ENCODE measurements at places on chromosomes 11 and 22.

- no peak for DNase-seq
Measured at GRCh38 chr11:132096132-132096825, 725.9 kb downstream of the NTM start.

- no peak for DNase-seq
Measured at GRCh38 chr11:82601711-82602110, 132.0 kb downstream of the FAM181B start.

- DNase-seq, result no peak
Measured at GRCh38 chr22:32574411-32574810, 99.8 kb downstream of the FBXO7 start.

DNA sequence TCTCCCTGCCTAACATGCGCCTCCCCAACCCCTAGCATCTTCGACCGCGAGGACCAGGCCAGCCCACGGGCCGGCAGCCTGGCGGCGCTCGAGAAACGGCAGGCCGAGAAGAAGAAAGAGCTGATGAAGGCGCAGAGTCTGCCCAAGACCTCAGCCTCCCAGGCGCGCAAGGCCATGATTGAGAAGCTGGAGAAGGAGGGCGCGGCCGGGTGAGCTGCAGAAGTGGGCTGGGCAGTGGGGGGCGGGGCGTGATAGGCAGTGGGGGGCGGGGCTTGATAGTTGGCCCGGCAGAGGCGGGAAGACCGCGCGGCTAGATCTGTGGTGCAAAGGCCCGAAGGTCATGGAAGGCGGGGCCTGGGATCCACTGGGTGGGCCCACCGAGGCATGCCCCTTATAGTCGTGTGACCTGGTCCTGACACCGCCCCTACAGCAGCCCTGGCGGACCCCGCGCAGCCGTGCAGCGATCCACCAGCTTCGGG, 8.7 kb downstream of the SELENOM start:
- no peak for DNase-seq

DNA sequence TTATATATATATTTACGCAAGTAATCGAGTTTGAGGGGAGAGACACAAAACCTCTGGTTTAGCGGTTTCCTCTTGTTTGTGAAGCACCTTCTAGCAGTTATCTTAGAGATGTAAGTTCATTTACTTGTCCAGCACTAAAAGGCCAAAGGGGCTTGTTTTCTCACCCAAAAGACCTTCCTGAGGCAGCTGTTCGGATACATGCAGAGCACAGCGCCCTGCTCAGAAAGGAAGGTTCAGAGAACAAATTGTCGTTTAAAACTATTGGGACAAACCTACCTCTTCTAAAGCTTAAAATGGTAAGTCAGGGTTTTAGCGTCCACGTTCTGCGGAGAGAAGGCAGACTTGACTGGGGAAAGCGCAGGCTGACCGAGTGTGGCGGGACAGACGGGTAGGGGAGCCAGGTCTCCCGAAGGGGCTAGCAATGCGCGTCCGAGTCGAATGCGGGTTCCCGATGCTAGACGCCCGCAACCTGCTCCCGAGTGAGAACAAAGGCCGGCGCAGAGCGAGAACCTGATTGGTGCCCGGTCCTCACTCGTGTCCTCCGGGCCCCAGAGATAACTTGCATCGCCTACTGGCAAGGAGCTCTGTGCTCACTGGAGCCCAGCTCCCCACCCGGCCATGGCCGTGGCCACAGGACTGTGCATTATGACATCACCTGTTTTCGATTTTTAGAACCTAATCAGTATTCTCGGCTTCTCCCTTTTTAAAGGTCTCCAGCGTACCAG, 1.0 kb upstream of the SESN3 start:
- peak; percentile 81 for DNase-seq

DNA sequence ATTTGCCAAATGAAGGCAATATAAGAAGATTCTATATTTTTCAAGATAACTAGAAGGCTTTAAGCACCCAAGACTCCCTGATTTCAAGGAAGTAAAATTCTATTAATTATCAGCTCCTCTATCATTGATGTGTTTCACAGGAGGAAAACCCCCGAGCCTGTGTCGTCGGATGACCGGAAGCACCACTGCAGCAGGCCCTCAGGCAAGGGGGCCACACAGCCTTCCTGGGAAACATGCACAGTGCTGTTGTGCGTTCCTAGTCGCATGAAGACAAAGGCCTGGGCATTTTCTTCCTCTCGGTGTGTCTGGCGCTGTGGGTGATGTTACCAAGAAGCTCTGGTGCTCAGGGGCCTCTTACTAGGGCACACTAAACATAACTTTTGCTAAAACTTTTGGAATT, 16.4 kb downstream of the CLTCL1 start:
- peak; percentile 37 for DNase-seq

DNA sequence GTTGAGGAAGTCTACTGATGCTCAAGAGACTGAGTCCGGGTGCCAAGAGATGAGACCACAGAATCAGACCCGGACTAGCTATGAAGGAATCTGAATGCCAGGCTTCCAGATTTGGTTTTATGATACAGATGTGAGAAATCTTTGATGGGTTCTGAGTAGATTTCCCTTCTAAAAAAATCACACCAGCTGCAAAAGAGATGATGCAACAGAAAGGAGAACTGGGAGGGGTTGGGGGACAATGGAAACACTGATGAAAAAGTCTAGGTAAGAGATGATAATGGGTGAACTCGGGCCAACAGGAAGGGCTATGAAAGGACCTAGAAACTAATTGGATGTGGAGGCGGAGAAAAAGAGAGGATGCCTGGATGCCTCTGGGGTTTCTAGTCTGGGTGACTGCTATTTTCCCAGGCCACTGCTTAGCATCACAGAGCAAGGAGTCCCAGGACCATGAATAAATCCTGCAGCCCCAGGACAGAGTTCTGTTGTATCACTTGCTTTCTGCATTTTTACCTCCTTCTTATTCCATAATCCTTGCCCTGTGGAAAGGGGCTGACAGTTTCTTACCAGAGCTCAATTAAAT, 115.4 kb upstream of the SEZ6L start:
- no peak for DNase-seq

- DNase-seq, result no peak
Measured at GRCh38 chr11:111265421-111265820, 19.9 kb downstream of the POU2AF2 start.

DNA sequence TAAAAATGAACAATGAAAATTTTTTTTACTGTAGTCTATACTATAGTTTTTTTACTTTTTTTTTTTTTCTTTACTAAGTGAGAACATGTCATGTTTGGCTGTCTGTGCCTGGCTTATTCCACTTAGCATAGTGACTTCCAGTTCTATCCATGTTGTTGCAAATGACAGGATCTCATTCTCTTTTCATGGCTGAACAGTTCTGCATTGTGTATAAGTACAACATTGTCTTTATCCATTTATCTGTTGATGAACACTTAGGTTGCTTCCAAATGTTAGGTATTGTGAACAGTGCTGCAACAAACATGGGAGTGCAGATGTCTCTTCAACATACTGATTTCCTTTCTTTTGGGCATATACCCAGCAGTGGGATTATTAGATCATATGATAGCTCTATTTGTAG, 88.1 kb upstream of the CCDC90B start:
- no peak for DNase-seq

DNA sequence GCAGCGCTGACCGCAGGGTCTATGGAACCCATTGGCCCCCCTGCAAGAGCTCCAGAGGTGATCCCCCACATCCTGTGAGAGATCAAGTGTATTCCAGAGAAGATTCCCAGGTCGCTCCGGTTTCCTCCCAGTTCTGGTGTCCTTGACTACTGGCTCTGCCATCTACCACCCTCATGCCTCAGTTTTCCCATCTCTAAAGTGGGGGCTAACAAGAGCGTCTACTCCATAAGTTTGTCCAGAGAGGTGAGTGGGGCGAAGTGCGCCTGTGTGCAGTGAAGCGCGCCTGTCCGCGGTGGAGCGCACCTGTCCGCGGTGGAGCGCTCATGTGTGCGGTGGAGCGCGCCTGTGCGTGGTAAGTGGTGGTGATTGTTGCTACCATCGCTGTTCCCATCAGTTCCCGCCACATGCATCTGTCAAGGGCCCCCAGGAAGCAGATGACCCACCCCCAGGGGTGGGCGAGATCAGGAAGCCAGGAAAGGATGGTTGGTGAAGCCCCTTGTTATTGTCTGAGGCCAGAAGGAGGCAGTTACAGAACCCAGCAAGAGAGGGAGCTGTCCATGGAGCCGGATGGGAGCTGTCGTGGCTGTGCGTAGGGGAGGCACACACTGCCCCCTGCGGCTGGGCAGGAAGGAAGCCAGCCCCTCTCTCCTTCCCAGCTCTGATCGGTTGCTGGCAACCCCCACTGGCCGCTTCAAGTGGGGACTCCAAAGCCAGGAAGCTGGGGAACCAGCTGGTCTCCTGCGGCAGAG, 73.2 kb upstream of the FGF3 start:
- no peak for DNase-seq

- DNase-seq, result no peak
Measured at GRCh38 chr22:30285846-30286200, 3.5 kb downstream of the CASTOR1 start.

DNA sequence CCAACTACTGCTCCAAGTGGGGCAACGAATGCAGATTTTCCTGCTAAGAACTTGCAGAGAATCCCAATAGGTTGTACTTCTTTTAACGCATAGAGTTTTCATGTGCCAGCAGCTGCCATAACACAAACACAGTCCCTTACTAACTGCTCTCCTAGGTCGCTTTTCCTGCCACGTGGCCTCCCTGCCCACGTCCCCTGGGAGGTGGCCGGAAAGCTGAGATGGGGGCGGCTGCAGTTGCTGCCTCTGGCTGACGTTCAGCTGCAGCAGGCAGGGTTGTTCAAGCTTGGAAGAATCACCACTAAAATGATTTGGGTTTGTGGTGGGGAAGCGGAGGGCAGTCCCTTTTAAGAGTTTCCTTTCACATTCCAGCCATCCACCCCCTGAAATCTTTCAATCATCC, 39.3 kb downstream of the ZNF202 start:
- no peak for DNase-seq

- no peak for DNase-seq
Measured at GRCh38 chr22:46361826-46362202, 26.3 kb downstream of the TRMU start.

DNA sequence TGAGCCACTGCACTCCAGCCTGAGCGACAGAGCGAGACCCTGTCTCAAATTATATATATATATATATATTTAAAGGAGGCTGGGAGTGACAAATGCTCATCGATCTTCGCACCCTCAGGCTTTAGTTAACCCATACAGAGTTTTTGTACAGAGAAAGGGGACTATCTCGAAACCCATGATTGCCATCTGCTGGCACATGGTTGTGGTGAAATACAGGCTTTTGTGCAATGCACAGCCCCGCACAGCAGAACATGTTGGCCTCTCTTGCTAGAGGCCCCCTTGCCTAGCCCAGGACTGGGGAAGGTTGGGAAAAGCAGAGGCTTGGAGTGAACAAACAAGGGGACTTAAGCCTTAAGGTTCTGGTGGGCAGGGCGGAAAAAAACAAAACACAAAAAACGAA, 3.6 kb downstream of the MYBPC3 start:
- DNase-seq, result no peak

DNA sequence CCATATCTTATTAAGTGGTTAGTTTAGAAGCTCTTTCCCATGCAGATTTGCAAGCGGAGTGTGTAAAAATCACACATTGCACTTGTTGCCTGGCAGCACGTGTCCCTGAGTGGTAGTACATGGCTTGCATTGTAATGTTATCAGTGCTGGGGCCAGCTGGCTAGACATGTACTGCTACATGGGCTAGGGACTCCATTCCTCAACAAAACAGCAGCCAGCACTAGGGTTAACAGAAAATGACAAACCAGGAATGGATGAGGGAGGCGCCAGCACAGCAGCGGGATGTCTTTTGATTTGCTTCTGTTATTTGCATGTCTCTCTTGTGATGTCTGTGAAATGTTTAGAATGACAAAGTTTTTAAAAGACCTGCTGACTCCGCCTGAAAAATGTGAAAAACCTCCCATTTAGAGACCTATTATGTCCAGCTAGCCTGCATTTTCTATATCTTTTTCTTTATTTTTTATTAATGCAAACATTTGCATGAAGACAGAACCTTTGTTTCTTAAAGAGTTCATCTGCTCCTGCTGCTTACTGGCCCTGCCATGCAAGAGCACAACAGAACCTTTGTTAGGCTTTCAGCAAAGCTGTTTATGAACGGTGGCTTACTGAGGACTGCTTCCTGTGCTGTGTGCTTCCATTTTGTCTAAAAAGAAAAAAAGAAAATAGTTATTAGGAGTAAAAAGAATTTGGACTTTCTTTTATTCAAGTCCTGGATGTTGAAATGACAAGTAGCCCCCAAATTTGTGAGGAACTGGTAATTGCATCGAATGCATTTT, 40.7 kb downstream of the CSTPP1 start:
- DNase-seq, result no peak

- no peak for DNase-seq
Measured at GRCh38 chr11:26420331-26420730, 88.4 kb downstream of the ANO3 start.

DNA sequence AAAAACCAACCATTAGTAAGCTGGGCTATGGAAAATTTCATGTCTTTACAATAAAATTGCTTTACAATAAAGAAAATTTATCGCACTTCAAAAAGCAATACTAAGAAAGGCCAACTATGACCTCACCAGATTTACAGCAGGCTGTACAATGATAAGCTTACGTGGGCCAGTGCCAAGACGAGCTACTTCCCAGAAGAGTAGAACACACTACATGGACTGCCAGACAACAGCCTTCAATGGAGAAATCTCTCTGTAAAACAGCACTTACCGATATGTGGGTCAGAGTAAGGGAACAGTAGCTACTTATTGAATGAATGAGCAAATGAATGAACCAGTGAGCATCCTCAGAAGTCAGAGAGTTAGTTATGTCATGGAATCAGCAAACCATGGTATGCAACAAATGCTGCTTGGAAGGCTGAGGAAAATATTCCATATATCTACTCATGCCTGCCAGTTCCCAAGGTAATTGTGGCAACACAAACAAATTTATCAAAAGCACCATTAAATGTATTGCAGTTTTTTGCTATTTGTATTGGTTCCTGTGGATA, 74.4 kb downstream of the SLC36A4 start:
- DNase-seq, result no peak

DNA sequence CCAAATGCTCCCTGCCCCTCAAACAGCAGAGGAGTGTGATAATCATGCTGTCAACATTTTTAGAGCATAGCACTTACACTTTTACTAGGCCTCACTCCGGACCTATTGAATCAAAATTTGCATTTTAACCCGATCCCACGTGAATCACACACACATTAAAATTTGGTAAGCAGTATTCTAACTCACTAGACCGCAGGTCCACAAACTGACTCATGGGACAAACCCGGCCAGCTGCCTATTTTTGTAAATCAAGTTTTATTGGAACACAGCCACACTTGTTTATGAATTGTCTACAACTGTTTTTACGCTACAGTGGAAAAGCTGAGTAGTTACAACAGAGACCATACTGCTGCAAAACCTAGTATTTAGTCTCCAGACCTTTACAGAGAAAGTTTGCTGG, 43.3 kb downstream of the SNX19 start:
- no peak for DNase-seq

All from type B pancreatic cell (in vitro differentiated cells).